ENCODE measurements at places on chromosomes 4 and X. TPM values are rescaled to one million over a fixed set of nuclear protein-coding genes. Genes with fewer than 3 reads are reported as not detected.

The ENPEP gene
- 1.3 TPM for total RNA-seq

The MAGEA8 gene
- not detected for total RNA-seq

The HS3ST1 gene
- total RNA-seq, result 4.6 TPM

The MSANTD1 gene
- total RNA-seq, result 0.32 TPM

The EGFL6 gene
- not detected for total RNA-seq

The BGN gene
- total RNA-seq, result 2.0 TPM

The SGCB gene
- total RNA-seq, result 12.4 TPM

The KLF8 gene
- 0.06 TPM for total RNA-seq

The BEX5 gene
- total RNA-seq, result 3.0 TPM

The SCML1 gene
- 10.1 TPM for total RNA-seq

The RNF150 gene
- 0.40 TPM for total RNA-seq

The CT45A10 gene
- total RNA-seq, result not detected

The SSX2B gene
- not detected for total RNA-seq

The HMX1 gene
- not detected for total RNA-seq

The IBSP gene
- total RNA-seq, result not detected

The PARM1 gene
- 0.52 TPM for total RNA-seq

The C4orf50 gene
- total RNA-seq, result not detected

The GABRA4 gene
- not detected for total RNA-seq

The ZNF518B gene
- 14.1 TPM for total RNA-seq
